ENCODE measurements at places on chromosomes 1 and 21.

DNA sequence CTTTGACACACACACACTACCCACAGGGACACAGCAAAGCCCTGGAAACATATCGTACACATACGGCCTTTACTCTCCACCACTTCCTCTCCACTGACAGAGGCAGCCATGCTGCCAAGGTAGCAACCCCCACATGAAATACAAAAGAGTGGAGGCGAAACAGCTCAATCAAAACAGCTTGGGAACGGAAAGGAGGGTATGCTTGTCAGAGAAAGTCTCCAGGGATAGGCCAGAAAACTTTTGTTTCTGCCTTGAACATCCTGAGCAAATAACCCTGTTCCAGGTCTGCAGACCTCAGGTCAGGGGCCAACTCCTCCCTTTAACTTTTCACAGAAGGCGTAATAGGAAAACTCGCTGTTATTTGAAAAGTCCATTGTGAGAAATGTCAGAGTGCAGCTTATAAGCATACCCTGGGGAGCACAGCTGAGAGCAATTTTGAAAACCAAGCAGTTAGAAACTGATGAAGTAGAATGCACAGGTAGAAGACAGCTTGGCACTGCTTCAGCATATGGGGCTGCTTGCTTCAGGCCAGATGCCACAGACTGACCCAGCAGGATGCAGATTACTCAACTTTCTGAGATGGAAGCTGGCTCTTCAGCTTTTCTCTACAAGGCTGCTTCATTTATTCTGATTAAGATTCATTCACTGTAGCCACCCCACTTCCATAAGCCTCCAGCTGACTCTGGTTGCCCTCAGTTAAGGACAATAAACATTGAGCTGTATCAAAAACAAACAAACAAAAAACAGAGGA lies 18.0 kb downstream of the KIAA0319L start:
- DNase-seq: peak; percentile 67

GRCh38 chr21:39346671-39347331 lies 2.1 kb downstream of the HMGN1 start:
- no peak for DNase-seq

- DNase-seq: no peak
Observed at GRCh38 chr1:186904361-186904760, 75.6 kb downstream of the PLA2G4A start.

GRCh38 chr21:45572231-45572630 lies 30.0 kb upstream of the SLC19A1 start:
- no peak for DNase-seq

DNA sequence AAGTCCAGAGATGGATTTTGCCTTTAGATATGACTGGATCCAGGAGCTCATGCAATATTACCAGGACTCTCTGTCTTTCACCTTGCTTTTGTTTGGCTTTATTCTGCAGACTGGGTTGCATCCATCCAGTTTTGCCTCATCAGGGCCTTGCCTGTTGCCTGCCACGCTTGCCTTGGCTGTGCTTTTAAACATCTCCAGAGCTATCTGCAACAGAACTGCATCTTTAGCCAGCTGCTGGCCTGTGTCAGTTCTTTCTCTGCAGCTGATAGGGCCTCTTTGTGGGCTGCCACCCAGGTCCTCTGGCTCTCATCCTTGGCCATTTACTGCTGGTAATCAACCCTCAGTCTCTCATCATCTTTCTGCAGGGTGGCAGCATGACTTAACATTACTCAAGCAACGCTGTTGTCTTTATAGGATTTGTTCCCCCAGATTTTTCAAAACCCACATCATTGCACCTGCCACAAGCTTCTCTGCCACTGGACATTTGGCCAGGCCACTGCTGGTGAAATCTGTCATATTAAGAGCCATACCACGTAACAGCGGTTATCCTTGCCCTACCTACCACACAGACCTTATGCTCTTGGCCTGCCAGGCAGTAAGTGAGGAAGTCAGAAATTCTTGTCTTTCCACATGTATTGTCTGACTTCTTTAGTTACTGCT lies 24.4 kb upstream of the HUNK start:
- no peak for DNase-seq

- no peak for DNase-seq
Observed at GRCh38 chr1:59803458-59804038, 11.2 kb upstream of the HOOK1 start.

DNA sequence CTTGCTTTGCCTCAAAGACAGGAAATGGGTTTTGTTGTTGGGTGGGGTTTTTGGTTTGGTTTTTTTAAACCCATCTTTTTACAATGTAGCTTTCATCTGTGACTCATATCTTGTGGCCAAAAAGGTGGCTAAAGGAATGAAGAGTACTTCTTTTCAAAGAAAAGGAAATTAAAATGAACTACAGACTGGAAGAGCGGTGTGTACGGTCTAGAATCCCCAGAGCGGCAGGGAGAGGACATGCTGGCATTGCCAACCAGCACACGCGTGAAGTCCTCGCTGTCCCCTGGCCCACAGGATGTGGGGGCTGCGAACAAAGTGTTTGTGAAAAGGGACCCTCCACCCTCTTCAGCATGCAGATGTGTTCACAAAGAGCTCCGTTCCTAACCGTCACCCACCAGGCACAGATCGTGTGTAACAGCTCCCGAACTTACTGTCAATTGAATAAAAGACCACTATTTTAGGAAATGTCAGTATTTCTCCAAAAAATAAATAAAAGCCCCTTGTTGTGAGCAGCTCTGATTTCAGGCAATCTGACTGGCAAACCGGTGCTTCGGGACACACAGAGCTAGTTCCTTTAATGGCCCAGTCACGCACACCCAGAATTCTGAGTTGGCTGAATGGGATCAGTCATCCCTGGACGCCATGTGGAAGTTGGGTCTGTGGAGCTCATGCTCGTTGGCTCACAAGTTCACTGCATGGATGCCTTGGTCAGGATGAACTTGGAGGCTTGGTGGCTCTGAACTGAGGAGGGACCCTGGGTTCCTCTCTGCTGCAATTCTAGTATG lies 602.9 kb downstream of the NPHP4 start:
- DNase-seq: peak; percentile 85

DNA sequence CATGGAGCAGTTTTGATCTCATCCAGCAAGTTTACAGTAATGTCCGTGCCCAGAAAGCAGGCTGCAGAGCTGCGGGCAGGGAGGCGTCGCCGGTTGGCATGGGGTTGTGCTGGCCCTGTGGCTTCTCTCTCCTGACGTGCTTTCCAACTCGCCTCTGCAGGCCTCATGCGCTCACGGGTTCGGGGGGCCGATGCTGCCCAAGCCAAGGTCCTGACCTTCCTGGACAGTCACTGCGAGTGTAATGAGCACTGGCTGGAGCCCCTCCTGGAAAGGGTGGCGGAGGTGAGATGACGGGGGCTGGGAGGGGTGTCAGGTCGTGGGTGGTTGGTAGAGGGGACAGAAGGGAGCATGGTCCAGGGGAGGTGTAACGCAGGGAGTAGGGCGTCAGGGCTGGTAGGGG lies 176.1 kb downstream of the GALNT2 start:
- DNase-seq: no peak

DNA sequence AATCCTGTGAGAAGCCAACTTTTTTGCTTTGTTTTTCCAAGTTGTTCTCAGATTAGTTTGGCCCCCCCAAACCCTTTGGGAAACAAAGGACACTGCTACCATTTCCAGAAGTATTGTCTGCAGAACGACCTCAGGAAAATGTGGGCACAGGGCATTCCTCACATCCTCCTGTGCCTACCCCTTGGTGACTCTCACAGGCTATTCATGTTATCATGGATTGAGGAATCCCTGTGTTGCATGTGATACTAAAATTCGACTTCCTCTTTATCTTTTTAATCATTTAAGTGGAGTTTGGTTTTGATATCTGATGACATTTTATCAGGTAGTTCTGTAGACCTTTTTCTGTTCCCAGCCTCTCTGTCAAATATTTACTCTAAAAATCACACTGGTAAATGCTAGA lies 184.5 kb downstream of the FASLG start:
- DNase-seq: no peak

GRCh38 chr1:62573675-62574074 lies 23.6 kb upstream of the ANGPTL3 start:
- no peak for DNase-seq

DNA sequence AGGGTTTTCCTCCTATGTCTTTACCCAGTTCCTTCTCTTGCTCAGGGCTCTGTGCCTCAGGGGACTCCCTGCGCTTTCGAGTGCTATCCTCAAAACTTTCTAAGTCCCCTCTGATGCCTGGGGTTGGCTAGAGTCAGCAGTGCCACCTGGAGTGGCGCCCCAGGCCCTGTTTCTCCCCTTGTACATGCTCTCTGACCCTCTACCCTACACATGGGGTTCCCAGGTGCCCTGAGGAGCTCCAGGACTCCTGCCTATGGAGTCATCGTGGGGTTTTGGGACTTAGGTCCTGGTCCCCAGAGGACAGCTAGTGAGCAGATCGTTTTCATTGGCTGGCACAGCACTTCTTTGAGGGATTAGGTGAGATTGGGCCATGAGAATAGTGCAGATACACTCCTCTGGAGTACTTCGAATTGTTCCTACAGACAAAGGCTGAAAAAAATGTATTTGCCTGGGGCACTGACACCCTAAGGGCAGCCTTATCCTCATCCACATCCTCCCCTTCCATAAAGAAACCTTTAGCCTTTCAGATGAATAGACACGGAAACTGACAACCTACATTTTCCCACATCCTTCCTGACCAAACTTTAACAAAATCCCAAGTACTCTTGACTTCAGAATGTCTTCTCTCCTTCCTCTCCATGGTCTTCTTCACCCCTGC lies 41.5 kb downstream of the LGR6 start:
- no peak for DNase-seq

GRCh38 chr1:205715628-205716027 lies 34.4 kb downstream of the NUCKS1 start:
- DNase-seq: no peak

- DNase-seq: no peak
Observed at GRCh38 chr1:174153085-174153824, 6.1 kb upstream of the RABGAP1L start.

- DNase-seq: no peak
Observed at GRCh38 chr1:203185061-203185461, 1.4 kb downstream of the CHI3L1 start.
